Glomerular endothelial cell (primary cell): ENCODE measurements at places on chromosomes 5 and 9. TPM values are rescaled to one million over a fixed set of nuclear protein-coding genes. Genes with fewer than 3 reads are reported as not detected.

Gene SPINK4
- total RNA-seq, result not detected in 2 replicates

GRCh38 chr9:77953590-77953989 lies 78.0 kb downstream of the GNAQ start:
- no peak for DNase-seq

Gene LRRC19
- not detected in 2 replicates for total RNA-seq

Gene IRX1
- 0.06 TPM in 1 of 2 replicates, not detected in the other for total RNA-seq

DNA sequence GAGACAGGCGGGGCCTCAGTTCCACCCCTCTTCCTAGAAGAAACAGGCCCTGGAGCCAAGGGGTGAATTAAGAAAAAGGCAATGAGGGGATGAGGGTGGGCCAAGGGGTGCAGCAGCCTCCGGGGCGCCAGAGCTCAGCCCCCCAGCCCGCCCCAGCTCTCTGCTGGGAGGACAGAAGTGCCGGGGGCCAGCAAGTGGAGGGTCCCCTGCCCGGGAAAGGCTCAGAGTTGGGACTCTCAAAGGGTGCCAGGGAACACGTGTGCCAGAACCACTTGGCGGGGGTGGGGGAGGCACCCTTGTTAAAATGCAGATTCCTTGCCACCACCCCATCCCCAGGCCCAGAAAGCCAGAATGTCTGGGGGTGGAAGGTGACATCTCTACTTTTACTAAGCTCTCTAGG lies 67.6 kb upstream of the BARHL1 start:
- DNase-seq, result no peak

DNA sequence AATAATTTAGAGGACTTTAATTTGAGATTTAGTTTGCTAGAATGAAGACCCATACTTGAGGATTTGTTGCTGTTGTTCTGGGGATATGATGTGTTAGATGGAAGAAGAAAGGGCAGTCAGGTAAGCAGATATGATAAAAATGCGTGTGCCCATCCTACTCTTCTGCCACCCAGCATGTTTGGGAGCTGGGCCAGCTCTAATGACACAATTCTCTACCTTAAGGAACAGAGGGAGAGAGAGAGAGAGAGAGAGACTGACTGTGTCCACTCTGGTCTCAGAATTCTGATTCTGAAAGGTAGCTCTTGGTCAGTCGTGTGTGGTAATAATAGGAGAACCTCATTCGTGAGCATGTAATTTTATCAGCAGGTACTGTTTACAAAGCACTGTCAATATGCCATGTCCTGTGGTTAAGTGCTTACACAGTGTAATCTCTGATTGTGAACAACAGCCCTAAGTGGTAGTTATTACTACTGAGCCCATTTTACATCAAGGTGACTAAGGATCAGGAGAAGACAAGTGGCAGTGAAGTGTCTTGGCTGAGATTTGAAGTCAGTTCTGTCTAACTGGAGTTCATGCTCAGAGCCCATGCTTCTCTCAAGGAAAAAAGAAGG lies 307.4 kb upstream of the SEMA6A start:
- no peak for DNase-seq

DNA sequence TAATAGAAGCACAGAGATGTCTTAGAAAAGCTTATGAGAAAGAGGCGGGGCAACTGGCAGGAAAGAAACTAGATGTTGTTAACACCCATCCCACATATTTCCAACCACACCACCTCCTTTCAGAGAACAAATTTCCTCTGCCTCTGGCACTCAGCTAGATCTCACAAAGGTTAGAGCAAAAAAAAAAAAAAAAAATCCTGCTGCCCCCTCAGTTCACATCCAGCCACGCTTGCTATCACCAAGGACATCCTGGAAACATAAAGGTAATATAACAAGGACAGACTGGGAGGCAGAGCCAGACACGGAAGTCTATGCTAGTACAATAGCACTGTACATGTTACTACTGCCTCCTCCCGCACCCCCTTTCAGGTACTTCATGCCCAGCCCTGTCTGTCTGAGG lies 238.0 kb upstream of the PTGER4 start:
- no peak for DNase-seq

DNA sequence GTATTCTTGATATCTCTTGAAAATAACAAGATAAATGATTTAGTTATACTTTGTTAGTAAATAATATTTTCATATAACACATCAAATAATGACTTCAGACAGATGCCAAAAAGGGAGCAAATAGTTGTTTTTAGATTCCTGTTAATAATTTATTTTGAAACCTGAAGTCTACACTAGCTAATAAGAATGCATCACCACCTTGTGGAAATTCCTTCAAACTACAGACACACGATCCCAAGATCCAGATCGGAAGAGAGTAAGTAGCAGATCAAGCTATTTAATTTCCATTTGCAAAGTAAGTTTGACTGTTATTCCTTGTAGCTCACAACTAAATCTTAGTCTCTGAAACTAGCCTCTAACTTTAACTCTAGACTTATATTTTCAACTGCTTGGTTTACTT lies 35.5 kb upstream of the ISL1 start:
- DNase-seq, result no peak

Gene RGMB
- total RNA-seq, result 60.1 and 75.4 TPM in 2 replicates

- DNase-seq, result no peak
These were observed 48.1 kb upstream of the PCA3 start for GRCh38 chr9:76716085-76716672.

DNA sequence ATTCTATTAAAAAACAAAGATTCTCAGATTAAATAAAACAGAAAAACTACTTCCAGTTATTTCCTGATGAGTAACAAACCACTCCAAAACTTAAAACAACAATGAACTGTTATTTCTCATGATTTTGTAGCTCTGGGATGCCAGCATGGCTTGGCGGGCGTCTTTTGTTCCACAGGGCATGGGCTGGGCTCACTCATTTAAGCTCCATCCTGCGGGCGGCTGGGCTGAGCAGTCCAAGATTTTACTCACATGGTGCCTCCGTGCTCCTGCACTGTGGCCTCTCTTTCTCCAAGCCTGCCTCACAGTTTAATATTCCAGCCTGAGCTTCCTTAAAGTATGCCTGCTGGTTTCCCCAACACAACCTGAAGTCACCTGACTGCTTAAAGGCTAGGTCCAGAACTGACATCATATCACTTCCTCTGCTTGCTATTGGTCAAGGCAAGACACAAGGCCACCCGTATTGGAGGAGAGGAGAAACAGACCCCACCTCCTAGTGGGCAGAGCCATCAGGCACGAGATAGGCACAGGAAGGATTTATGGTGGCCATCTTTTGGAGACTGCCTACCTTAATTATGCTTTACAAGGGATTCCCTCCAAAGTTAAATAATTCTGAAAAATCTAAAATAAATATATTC lies 41.6 kb upstream of the ZBTB43 start:
- DNase-seq, result peak; percentile 2

GRCh38 chr9:111985315-111985714 lies 88.7 kb downstream of the UGCG start:
- no peak for DNase-seq

DNA sequence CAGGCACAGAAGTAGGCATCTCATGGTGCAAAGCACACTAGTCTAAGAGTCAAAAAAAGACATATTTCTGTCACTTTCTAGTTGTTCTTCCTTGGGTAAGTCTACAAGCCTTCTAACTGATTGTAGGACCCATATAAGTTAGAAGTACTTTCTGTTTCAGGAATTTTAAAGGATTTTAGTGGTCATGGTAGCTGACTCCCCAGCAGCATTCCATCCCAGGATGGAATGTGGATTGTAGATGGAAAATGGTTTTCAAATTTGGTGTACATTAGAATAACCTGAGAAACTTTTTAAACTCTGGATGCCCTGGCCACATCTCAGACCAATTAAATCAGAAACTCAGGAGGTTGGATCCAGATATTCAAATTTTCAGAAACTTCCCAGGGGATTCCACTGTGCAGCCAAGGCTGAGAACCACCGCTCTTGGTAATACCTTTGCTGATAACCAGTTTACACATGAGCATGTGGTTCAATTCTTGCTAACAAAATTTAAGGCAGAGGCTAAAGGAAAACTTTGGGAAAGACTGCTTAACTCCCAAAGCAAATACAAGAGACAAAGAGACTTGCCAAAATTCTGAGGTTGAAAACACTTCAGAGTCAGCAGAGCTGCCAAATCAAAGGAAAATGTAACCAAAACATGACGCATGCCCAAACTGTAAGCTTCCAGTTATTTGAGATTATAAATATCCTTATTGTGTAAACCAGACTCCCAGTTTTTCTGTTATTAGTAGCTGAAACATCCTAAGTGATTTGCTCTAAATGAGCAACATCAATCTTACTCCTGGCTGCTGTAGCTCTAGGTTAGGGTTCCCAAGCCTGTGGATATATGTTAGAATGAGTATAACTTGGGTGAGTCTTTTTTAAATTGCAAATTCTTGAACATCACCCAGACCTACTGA lies 145.4 kb upstream of the MTAP start:
- DNase-seq, result no peak

- no peak for DNase-seq
These were observed 8.4 kb upstream of the FSD1L start for GRCh38 chr9:105439428-105439827.

GRCh38 chr5:159450417-159450816 lies 120.1 kb upstream of the IL12B start:
- no peak for DNase-seq
